ENCODE measurements at places on chromosomes 6 and 20.

DNA sequence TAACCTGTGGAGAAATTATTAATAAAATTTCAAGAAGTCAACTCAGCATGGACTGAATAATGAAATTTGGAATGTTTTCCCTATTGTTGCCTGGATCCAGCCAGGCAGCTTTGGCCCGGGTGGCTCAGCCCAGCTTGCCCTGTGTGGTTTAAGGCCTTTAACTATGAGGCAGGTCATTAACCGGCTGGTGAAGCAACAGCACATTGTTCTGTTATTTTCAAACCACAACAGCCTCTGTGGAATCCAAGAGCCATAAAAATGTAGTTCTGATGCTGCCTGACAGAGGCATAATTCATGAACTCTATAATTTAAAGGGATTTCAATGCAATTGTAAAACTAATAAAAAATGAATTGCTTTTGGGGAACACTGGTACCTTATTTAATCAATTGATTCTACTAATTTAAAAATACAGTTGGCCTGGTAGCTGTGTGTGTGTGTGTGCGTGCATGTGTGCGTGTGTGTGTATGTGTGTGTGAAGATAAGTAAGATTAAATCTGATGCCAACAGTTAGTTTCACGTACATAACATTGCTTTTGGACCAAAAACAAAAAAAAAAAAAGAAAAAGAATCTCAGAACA lies 117.7 kb downstream of the RPS12 start:
- DNase-seq: no peak

- no peak for DNase-seq
These were observed 142.7 kb downstream of the TENT5A start for GRCh38 chr6:81609736-81610135.

GRCh38 chr6:11950109-11950508 lies 62.0 kb upstream of the HIVEP1 start:
- DNase-seq: no peak

- no peak for DNase-seq
These were observed 4.0 kb upstream of the NNAT start for GRCh38 chr20:37516811-37517750.

GRCh38 chr20:15395457-15395856 lies 1058.0 kb upstream of the FLRT3 start:
- no peak for DNase-seq

DNA sequence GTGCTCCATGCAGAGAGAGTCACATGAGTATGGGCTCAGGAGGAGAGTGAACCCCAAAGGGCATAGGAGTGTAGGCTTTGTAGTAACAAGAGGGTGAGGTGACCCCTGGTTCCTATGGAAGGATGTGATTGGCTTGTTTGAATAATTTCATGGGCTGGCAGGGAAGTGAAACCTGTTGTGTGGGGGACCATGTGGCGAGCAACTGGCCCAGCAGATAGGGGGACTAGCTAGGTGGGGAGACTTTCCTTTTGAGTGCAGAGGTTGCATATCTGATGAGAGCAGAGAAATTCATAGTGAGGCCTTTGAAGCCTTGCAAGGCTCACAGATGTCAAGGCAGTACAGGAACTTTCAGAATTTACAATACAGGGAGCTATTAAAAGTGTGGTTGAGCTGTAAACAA lies 247.9 kb upstream of the SLC35B3 start:
- no peak for DNase-seq

GRCh38 chr20:63102721-63103375 lies 96.1 kb upstream of the BHLHE23 start:
- DNase-seq: peak; percentile 20

GRCh38 chr6:98487612-98488011 lies 346.8 kb upstream of the POU3F2 start:
- DNase-seq: no peak

- no peak for DNase-seq
These were observed 70.8 kb downstream of the PTPN1 start for GRCh38 chr20:50580842-50581544.

- no peak for DNase-seq
These were observed 10.7 kb downstream of the SLC22A23 start for GRCh38 chr6:3446184-3446583.

- no peak for DNase-seq
These were observed 52.1 kb downstream of the HNF4A start for GRCh38 chr20:44407402-44408184.

- DNase-seq: no peak
These were observed 39.9 kb downstream of the SLC22A3 start for GRCh38 chr6:160387916-160388643.

- DNase-seq: no peak
These were observed 100.1 kb downstream of the CDC5L start for GRCh38 chr6:44487586-44487985.

Data from nephron progenitor cell (in vitro differentiated cells).